Activated CD8-positive, alpha-beta memory T cell treated with anti-CD3 and anti-CD28 coated beads, Interleukin-2, amount 10 ng/mL, durations not matched to agents 7 days and 5 days (primary cell): ENCODE measurements at places on chromosomes 13 and 19. TPM values are rescaled to one million over a fixed set of nuclear protein-coding genes. Genes with fewer than 3 reads are reported as not detected.

EDNRB gene
- total RNA-seq: not detected

PPM1N gene
- total RNA-seq: 4.5 TPM

IGSF23 gene
- total RNA-seq: not detected

NOVA2 gene
- total RNA-seq: 0.02 TPM

ZSCAN1 gene
- total RNA-seq: not detected

ZNF544 gene
- total RNA-seq: 68.4 TPM

ZNF132 gene
- total RNA-seq: 5.8 TPM

TEKTIP1 gene
- 5.7 TPM for total RNA-seq

- DNase-seq: peak; percentile 85
These were observed 4.5 kb downstream of the TPRX2 start for GRCh38 chr19:47863514-47863936.

DNA sequence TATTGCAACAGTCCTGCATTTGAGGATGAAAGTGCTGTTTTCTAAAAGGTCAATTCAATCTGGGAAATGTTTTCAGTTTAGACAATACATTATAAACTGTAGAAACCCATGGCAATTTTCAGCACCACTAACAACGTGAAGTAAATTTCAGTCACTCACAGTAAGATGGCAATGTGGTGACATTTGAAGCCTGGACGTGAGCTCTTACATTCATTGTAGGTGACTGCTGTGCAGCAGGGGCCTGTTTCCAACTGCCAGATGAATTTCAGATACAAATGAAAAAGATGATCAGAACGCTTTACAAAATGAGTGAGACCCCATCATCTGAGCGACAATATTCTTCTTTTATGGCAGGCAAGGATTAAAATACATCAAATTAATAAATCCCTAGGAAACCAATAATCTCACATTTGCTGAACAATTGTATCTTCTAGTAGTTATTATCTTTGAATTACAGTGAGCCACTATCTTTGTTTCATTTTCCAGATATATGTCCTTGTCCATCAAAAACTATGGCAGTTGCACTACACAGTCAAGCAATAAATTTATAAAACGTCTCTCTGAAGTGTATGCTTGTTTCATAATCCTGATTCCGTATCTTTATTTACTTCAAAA is 1816.8 kb downstream of the OLFM4 start:
- DNase-seq: no peak

DNA sequence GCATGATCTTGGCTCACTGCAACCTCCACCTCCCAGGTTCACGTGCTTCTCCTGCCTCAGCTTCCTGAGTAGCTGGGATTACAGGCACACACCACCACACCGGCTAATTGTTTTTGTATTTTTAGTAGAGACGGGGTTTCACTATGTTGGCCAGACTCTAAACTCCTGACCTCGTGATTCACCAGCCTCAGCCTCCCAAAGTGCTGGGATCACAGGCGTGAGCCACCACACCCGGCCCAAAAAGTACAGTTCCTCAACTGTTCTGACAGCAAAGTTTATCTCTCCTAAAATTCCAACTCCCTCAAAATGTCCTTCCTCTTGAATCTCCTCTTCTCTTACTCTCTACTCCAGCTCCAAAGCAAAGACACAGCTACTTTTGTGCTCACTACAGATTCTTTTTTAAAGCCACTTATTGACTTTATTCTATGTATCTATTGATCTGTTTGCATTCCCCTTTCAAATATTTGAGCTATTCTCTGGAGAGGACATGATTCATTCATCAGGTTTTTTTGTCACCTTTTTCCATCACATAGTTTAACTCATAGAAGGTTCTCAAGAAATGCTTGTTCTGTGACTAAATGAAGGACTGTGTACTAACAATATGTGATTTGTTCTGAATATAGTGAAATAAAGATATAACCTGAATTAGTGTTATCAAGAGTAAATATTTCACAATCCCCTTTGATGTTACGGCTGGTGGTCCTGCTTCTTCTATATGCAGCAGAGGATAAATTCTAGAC is 142.2 kb downstream of the TBC1D4 start:
- no peak for DNase-seq

DNA sequence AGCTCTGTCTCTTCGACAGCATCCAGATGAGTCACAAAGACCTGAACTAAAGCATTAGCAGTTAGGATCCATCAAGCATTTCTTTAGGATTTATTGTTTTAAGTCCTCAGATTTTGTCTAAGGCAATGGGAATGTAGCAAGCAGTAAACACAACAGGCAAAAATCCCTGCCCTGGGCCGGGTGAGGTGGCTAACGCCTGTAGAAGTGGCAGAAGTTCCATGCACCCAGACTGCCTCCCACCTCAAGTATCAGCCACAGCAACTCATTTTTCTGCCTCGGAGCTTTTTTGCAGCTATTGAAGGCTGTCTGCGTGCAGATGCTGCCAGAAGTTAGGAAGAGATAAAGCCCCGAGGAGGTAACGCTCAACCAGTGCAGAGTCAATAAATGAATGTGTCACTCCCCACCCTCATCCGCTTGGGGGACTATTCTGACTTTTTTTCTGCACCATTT is 47.1 kb upstream of the MRI1 start:
- DNase-seq: peak; percentile 44

- no peak for DNase-seq
These were observed 15.0 kb downstream of the NUFIP1 start for GRCh38 chr13:44974056-44974793.

DNA sequence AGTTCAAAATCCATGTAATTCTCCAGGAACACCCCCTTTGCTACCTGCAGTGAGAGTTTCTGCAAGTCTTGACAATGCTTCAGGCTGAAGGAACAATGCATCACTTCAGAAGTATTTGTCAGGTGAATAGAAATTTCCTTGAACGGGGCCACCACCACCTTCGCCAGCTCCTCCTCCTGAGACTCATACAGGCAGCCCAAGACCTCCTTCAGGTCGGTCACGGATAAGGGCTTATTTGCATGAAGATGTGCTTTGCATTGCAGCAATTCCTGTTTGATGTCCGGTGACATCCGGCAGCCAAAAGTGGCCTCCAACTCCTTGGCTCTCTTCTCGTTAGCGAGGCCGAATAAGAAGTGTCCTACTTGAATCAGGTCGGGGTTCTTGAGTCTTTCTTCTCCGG is 8.4 kb downstream of the NLRP7 start:
- no peak for DNase-seq

DNA sequence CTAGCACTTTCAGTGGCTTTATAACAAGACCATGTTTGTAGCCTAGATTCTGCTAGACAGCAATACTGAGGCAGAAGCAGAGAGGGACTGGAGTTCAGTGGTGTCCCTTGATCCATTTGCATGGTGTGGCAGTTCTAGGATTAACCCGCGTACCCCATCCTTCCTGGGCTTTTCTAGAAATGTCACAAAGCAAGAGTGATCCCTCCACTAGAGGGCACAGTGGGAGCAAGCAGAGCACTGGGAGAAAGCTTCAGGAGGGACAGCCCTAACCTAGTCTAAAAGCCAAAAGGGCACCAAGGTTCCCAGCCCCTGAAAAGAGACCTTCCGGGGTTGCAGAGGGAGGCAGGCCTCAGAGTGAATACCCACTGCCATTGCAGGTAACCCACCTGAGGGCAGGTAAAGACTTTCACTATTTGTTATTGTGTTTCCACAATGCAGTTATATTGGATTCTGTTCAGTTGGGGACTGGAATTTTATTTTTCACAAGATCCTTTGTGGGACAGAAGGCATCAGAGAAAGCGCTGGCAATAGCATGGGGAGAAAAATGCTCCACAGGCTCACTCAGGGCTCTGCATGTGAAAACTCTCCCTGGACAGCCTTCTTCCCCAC is 170.6 kb downstream of the FLT1 start:
- peak; percentile 71 for DNase-seq

- no peak for DNase-seq
These were observed 177.3 kb upstream of the SERP2 start for GRCh38 chr13:44196196-44196751.

- no peak for DNase-seq
These were observed 90.9 kb downstream of the SIPA1L3 start for GRCh38 chr19:37997911-37998344.

GRCh38 chr19:1855828-1856255 is 7.5 kb downstream of the KLF16 start:
- peak; percentile 76 for DNase-seq

- no peak for DNase-seq
These were observed 6.4 kb downstream of the ZNF551 start for GRCh38 chr19:57688011-57688763.

DNA sequence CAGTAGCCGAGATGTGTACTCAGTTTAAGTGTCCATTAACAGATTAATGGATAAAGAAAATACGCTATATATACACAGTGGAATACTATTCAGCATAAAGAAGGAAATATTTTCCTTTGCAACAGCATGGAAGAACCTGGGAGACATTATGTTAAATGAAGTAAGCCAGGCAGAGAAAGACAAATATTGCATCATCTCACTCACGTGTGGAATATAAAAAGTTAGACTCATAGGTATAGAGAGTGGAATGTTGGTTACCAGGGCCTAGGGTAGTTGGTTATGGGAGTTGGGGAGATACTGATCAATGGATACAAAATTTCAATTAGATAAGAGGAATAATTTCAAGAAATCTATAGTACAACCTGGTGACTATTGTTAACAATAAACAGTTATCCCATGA is 210.1 kb downstream of the MAB21L1 start:
- no peak for DNase-seq

DNA sequence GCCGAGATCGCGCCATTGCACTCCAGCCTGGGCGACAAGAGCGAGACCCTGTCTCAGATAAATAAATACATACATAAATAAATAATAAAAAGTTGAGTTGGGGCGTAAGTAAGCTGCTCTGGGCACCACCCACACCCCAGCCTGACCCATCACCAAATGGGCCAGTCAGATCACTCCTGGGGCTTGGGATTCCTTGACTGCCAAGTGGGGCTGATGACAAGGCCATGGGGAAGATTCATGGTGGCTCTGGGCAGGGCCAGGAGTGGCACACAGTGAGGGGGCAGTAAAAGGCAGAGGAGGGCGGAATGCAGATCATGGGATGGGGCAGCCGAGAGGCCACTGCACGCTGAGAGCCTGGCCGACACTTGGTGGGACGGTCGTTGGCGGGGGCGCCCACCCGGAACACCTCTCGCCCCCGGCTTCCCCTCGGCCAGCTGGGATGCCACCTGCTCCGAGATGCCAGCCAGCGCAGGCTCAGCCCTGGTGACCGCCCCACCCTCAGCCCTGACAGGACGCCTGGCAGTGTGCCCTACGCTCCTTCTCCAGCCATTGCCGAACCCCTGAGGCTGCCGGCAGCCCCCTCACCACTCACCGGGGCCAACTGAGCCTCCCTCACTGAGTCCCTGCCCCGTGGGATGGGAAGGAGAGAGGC is 10.9 kb downstream of the ZNF653 start:
- DNase-seq: no peak

DNA sequence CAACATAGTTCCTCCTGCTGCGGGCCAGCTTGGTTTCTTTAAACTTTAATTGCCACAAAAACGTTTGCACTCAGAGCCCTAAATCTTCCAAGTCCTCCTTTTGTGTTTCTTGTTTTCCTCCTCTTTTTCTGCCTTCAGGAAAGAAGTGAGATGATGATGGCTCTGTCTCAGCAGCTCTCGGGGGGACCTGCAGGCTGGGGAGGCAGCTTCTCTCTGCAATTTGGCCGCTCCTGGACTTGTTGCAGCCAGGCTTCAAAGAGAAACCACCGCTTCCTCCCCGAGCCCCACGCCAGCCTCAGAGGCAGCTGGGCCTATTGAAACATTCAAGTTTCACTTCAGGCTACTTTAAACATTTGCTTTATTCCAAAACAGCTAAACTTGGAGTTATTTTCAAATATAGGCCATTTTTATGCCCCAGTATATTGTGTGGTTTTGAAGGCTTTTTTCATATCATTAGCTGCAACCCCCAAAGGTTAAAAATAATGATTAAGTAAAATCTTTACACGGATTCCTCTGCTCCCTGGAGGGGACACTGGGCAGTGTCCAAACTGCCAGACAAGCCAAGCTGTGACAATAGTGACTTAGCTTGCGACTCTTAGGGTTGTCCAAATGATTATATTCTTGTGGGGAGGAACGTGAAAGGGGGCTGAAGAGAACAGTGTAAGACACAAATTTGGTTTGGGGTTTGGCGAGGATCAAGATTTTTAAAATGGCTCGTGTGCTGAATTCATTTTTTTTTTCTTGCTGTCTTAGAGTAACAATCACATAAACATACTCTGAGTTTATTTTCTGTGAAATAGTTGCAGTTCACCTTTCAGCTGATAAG is 330.8 kb downstream of the DLEU7 start:
- DNase-seq: peak; percentile 78

DNA sequence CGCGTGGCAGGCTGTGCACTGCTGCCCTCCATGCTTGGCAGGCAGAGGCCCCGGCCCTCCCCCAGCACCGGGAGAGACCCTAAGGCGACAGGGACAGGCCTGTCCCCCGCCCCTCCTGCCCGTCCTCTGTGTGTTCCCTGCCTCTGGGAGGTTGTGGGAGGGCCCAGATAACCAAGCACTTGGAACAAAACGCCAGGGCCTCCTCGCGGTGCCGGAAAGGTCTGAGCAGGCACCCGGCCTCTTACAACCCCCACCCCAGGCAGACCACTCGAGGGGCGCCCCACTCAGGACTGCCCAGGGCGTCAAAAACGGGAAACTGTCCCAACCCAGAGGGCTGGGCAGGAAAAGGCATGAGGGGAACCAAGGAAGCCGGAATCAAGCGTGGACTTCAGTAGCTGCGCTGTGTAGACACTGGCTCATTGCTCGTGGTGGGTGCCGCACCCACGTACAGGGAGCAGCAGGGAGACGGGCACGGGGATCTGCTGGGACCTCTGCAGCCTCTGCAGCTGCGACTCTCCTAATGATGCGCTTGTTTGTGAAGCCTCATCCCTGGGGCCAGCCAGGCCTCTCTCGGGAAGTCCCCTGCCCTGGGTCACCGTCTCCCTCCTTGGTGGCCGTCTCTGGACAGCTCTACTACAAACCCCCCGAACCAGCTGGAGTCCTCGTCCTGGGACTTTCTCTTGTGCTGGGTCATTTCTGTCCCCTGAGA is 20.0 kb downstream of the GNA11 start:
- DNase-seq: no peak

DNA sequence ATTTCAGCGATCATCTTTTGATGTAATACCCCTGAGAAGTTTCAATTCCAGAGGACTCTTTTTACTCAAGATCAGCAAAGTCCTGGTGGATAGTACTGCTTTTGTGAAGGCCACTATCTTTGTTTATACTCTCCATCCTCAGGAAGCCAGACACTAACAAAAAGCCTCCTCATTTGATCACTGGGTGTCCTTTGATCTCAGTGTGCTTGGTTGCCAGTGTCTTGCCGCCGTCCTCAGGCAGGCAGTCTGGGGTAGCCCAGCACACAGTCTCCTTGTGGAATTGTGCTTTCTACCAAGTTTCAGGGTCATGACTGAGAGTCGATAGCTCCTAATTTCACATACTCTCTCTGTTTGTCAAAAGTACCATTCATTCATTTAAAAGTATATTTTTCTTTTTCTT is 762.2 kb downstream of the EFNB2 start:
- DNase-seq: no peak
